Chondrocyte (in vitro differentiated cells): ENCODE measurements at places on chromosomes 3 and 15. TPM values are rescaled to one million over a fixed set of nuclear protein-coding genes. Genes with fewer than 3 reads are reported as not detected.

Gene TYRO3
- total RNA-seq, result 11.8 to 20.3 TPM (median 16.4 TPM) in 3 replicates

- H3K4me3 ChIP-seq, result no peak overlapping the region
- H3K4me1 ChIP-seq, result peaks cover 51% of the 10 kb centered on the region
- no peaks in the 10 kb centered on the region for H3K36me3 ChIP-seq
- DNase-seq, result no peak
- H3K27me3 ChIP-seq, result no peaks in the 10 kb centered on the region
- H3K27ac ChIP-seq, result no peak overlapping the region
Observed at GRCh38 chr15:39789736-39790135, 7.1 kb upstream of the FSIP1 start.

- H3K4me1 ChIP-seq, result peaks cover 2% of the 10 kb centered on the region
- DNase-seq, result no peak
- no peaks in the 10 kb centered on the region for H3K36me3 ChIP-seq
- H3K27ac ChIP-seq, result no peak overlapping the region
Observed at GRCh38 chr3:67947808-67948508, 293.5 kb upstream of the SUCLG2 start.

Gene SLC12A8
- 6.1 to 7.7 TPM (median 7.4 TPM) in 3 replicates for total RNA-seq

Gene ADAMTS7
- total RNA-seq, result 111 to 144 TPM (median 113 TPM) in 3 replicates

- H3K27ac ChIP-seq, result no peak overlapping the region
- no peak for DNase-seq
- no peak overlapping the region for H3K4me3 ChIP-seq
- peaks cover 23% of the 10 kb centered on the region for H3K4me1 ChIP-seq
Observed at GRCh38 chr15:71251584-71252043, 136.3 kb downstream of the THSD4 start.

Gene CFAP44
- total RNA-seq, result 3.5 to 12.0 TPM (median 5.7 TPM) in 3 replicates

- H3K36me3 ChIP-seq, result peaks cover 4% of the 10 kb centered on the region
- H3K4me1 ChIP-seq, result peaks cover 3% of the 10 kb centered on the region
- H3K27me3 ChIP-seq, result no peaks in the 10 kb centered on the region
Observed at GRCh38 chr15:89072277-89072869, 15.9 kb upstream of the ABHD2 start.

Gene C15orf62
- 0.12 TPM in 1 of 3 replicates, not detected in the others for total RNA-seq

Gene CNTN6
- total RNA-seq, result 2.1 to 8.3 TPM (median 2.2 TPM) in 3 replicates

DNA sequence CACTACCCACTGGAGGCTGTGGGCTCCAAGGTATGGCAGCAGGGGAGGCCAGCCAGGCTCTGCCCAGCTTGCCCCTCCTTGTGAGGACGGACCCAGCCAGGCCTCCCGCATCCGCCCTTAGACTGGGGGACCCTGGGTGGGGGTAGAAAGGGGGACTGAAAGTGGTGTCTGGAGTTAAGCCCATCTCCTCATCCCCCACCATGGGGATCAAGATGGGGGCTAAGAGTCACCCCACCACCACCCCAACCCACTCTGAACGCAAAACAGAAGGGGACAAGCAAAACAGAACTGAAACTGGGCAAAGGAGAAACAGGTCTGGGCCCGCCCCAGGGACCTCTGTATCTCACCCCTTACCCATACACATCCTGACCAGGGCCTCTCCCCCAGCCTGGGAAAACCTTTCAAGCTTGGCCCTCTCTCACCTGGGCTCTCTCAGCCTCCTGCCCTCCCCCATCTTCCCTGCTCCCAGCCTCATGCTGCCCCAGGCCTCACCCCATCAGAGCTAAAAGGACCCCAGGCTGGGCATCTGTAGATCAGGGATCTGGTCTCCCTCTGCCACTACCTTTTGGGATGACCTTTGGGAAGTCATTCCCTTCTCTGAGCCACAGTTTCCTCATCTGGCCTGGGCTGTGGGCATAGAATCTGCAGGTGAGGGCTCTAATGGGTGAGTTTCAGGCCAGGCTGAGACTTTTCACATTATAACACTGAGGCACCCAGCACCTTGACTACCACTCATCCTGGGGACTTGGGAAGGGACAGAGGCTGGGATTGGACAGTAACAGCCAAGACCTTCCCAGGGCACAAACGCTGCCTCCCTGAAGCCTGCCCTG, 30.0 kb upstream of the CYP11A1 start:
- no peak for DNase-seq
- H3K36me3 ChIP-seq, result no peaks in the 10 kb centered on the region
- peaks cover 9% of the 10 kb centered on the region for H3K4me1 ChIP-seq

Gene C3orf70
- 10.2 to 27.7 TPM (median 25.6 TPM) in 3 replicates for total RNA-seq

DNA sequence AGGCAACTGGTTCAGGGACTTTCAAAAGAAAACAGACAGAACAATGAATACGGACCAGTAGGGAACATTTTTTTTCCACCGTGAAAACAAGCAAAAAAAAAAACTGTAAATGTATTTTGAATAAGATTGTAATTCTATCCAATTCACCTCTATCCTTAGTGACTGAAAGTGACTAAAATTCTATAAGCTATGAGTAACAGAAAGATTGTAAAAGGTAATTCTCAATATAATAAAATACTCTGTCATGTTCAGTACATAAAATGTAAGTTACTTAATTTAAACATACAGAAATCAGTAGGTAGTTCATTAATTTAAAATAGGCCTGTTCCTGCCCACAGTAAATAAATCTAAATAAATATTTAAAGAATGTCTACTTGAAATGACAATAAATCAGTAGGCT, 368.2 kb upstream of the ARHGEF26 start:
- peaks cover 6% of the 10 kb centered on the region for H3K27me3 ChIP-seq
- no peak overlapping the region for H3K4me3 ChIP-seq
- no peak for DNase-seq
- H3K36me3 ChIP-seq, result no peaks in the 10 kb centered on the region
- peaks cover 3% of the 10 kb centered on the region for H3K4me1 ChIP-seq

Gene NR2E3
- total RNA-seq, result not detected in 3 replicates

Gene HCN4
- total RNA-seq, result 0.05 TPM in 2 of 3 replicates, not detected in the other

GRCh38 chr15:80788536-80788935, 9.4 kb downstream of the CEMIP start:
- H3K4me3 ChIP-seq, result no peak overlapping the region
- DNase-seq, result no peak
- peak overlapping the region; percentile 24 for H3K27ac ChIP-seq
- H3K36me3 ChIP-seq, result peaks cover 39% of the 10 kb centered on the region
- no peaks in the 10 kb centered on the region for H3K27me3 ChIP-seq

- no peak overlapping the region for H3K27ac ChIP-seq
- no peak for DNase-seq
- H3K4me1 ChIP-seq, result peaks cover 16% of the 10 kb centered on the region
- H3K4me3 ChIP-seq, result no peak overlapping the region
Observed at GRCh38 chr15:72139667-72140066, 21.5 kb downstream of the SENP8 start.

Gene CEMIP
- total RNA-seq, result 138 to 146 TPM (median 143 TPM) in 3 replicates

DNA sequence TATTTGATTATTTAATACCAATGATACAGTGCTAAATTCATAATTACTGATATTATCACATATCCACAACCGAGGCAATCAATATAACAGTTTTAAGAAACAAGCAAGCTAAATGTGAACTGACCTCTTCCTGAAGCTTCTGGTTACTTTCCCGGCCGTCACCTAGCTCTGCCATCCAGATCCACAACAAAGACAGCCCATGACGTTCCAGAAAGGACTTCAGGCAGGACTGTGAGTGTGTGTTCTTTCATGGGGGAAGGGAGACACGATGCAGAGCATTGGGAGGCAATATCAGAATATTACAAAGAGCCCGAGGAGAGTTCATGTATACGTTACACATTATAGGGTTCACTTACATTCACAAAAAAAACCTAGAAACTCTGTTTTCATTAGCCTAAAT, 77.8 kb downstream of the SETD2 start:
- H3K36me3 ChIP-seq, result peaks cover 34% of the 10 kb centered on the region
- no peak overlapping the region for H3K27ac ChIP-seq
- no peak overlapping the region for H3K4me3 ChIP-seq
- peaks cover 5% of the 10 kb centered on the region for H3K4me1 ChIP-seq
- H3K27me3 ChIP-seq, result no peaks in the 10 kb centered on the region
- no peak for DNase-seq

Gene P2RY1
- 0.05 to 0.10 TPM in 2 of 3 replicates, not detected in the other for total RNA-seq

Gene UTS2B
- total RNA-seq, result 0.17 to 0.44 TPM in 2 of 3 replicates, not detected in the other

- H3K4me3 ChIP-seq, result no peak overlapping the region
- no peak overlapping the region for H3K27ac ChIP-seq
- no peaks in the 10 kb centered on the region for H3K36me3 ChIP-seq
- H3K27me3 ChIP-seq, result no peaks in the 10 kb centered on the region
- H3K4me1 ChIP-seq, result no peaks in the 10 kb centered on the region
Observed at GRCh38 chr3:839981-840380, 252.8 kb upstream of the CNTN6 start.

- peak overlapping the region; percentile 77 for H3K27ac ChIP-seq
- H3K27me3 ChIP-seq, result no peaks in the 10 kb centered on the region
- H3K4me3 ChIP-seq, result peak overlapping the region; percentile 88
- peaks cover 17% of the 10 kb centered on the region for H3K4me1 ChIP-seq
- no peaks in the 10 kb centered on the region for H3K36me3 ChIP-seq
Observed at GRCh38 chr3:183161552-183162336, 790 bp downstream of the LAMP3 start.

GRCh38 chr3:133598405-133598804, 24.9 kb downstream of the CDV3 start:
- no peaks in the 10 kb centered on the region for H3K27me3 ChIP-seq
- H3K36me3 ChIP-seq, result no peaks in the 10 kb centered on the region
- no peak overlapping the region for H3K4me3 ChIP-seq
- H3K4me1 ChIP-seq, result peaks cover 15% of the 10 kb centered on the region

- no peaks in the 10 kb centered on the region for H3K27me3 ChIP-seq
- no peak overlapping the region for H3K27ac ChIP-seq
- H3K4me3 ChIP-seq, result peak overlapping the region; percentile 96
- peaks cover 21% of the 10 kb centered on the region for H3K36me3 ChIP-seq
- peaks cover 47% of the 10 kb centered on the region for H3K4me1 ChIP-seq
Observed at GRCh38 chr15:70094690-70095311, 2.9 kb downstream of the TLE3 start.
